ENCODE measurements at places on chromosomes 2 and 18. TPM values are rescaled to one million over a fixed set of nuclear protein-coding genes. Genes with fewer than 3 reads are reported as not detected.

RABL2A gene
- 13.9 TPM for total RNA-seq

REEP1 gene
- not detected for total RNA-seq

VWC2L gene
- total RNA-seq = not detected

GKN2 gene
- not detected for total RNA-seq

SLC5A7 gene
- not detected for total RNA-seq

Measured in CD8-positive, alpha-beta T cell (primary cell).